Endothelial cell (in vitro differentiated cells): ENCODE measurements at places on chromosomes 2 and 18.

DNA sequence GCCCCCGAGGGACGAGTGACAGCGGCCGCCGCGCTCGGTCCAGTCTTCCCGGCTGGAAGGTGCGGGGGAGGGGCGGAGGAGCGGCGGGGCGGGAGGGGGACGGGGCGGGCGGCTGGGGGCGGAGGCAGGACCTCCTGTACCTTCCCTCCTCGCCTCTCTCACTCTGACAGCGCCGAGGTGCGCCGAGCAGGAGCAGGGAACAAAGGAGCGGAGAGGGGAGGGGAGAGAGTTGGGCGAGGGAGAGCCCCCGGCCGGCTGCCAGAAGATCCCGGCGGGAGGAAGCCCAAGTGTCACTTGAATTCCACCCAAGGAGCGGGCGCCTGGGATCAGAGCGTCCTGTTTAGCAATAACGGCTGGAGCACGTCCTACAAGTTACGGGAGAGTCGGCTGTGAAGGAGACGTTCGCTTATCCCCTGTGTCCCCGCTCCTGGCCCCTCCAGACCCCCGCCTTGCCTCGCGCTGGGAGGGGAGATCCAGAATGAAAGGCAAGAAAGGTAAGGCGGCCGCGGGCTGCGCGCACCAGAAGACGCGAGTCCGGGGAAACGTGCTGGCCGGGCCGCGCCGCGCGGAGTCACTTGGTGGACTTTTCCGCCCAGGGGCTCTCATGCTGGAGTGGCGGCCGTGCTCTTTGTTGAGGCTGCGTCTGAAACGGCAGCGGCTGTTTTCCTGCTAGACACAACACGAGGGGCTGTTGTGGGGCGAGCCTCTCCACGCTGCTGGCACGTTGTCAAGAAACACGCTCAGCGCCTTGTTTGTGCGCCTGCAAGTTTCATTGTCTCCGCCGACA is at the start of gene TGIF1:
Gene TGIF1, plus strand, starts transcription at position 161 of the 787 bp plus-strand sequence. Its CDS starts 318 bp downstream, at position 479.
- DNase-seq = peak; percentile 75

- DNase-seq = peak; percentile 49
These were observed 166.6 kb downstream of the RNF144A start for GRCh38 chr2:7083580-7084509.

DNA sequence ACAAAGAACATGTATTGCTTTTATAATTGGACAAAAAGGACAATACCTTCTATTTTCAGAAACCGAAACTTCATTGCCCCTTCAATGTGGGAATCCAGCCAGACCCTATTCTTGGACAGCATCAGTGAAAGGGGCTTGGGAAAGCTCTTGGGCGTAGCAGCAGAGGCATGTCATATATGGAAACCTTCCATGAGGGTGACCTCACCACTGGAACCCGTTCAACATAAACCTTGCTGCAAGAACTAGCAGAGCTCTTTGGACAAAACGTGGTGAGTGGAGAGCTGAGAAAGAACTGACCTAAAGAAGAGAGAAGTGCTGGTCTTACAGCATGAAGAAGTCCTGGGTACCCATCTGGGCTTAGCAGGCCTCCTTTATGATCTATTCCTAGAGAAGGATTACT is 22.7 kb upstream of the ACTG2 start:
- DNase-seq = no peak

DNA sequence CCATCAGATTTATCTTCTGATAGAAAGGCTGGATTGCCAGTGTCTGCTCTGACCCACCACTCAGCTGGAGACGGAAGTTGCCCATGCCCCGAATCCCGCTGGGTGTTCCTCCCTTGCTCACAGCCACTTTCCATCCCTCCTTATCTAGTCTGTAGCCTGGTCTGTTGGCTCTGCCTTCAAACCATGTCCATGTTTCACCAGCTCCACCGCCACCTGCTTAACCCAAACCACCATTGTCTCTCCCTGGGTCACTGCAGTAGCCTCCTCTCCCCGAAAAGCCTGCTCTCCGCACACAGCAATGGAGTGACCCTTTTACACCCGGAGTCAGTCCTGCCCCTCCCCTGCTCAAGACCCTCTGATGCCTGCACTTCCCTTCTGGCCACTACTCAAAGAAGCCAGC is 60.4 kb downstream of the GLI2 start:
- DNase-seq = no peak

DNA sequence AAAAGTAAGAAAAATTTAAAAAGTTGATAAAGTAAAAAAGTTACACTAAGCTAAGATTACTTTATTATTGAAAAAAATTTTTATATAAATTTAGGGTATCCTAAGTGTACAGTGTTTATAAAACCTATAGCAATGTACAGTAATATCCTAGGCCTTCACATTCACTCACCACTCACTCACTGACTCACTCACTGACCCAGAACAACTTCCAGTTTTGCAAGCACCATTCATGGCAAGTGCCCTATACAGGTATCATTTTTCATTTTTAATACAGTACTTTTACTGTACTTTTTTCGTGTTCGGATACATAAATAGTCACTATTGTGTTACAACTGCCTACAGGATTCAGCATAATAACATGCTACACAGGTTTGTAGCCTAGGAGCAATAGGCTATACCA is 8.9 kb upstream of the THUMPD2 start:
- no peak for DNase-seq

GRCh38 chr2:46481198-46482193 is 2.1 kb downstream of the TMEM247 start:
- DNase-seq = no peak
